ENCODE measurements at places on chromosomes 4 and X.
A peak's percentile ranks its signal among the peaks of the same experiment; 100 is the strongest.

DNA sequence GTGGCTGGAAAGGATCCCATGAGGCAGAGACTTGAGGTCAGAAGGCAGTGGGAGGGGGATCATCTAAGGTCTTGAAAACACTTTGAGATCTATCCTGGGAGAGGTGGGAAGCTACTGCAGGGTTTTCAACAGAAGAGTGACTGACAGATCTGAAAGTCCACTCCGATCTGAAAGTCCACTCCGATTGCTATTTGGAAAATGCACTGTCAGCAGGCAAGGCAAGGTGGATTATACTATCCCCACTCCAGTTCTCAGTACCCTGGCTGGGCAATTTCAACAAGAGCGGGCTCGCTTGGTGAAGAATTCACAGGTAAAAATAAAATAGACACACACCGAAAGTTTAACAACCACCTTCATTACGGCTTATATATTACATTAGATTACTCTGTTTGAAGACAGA, 42.3 kb upstream of the C1QTNF7 start:
- DNase-seq: no peak

DNA sequence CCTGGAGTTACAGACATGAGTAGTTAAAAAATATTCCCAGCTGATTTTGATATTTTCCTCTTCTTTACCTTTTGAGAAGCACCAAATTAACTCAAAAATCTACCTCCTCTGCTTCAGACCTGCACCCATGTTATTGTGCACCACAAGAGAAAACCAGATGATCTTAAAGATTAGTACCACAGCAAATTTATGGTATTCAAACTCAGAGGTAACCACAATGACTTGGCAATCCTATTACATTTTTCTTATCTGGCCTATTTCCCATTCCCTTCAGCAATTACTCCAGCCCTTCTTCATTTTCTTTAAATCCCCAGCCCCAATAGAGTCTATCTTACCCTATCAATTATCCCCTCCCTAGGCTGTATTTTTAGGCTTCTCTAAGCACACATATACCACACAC, 535.1 kb downstream of the FAT4 start:
- DNase-seq: no peak

GRCh38 chrX:2629316-2630007, 61.6 kb upstream of the CD99 start:
- no peak for DNase-seq

GRCh38 chrX:8345473-8345872, 119.2 kb upstream of the VCX3B start:
- no peak for DNase-seq

DNA sequence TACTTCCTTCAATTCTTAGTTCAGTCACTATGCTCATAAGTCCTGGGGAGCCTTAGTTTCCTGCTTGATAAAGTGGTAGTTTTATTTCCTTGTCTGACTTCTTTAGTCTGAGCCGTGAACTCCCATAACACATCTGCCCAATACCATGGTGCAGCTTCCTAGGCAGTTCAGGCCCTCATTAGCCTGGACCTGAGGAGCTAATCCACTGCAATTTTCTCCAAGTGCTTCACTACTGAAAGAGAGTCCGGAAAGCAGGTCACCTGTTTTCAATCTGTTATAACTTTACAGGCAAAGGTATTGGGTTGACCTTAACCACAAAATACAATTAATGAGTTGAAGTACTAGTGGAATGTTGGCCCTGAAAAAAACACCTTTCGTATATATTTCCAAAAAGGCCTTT, 245.4 kb upstream of the BOD1L1 start:
- DNase-seq: no peak

DNA sequence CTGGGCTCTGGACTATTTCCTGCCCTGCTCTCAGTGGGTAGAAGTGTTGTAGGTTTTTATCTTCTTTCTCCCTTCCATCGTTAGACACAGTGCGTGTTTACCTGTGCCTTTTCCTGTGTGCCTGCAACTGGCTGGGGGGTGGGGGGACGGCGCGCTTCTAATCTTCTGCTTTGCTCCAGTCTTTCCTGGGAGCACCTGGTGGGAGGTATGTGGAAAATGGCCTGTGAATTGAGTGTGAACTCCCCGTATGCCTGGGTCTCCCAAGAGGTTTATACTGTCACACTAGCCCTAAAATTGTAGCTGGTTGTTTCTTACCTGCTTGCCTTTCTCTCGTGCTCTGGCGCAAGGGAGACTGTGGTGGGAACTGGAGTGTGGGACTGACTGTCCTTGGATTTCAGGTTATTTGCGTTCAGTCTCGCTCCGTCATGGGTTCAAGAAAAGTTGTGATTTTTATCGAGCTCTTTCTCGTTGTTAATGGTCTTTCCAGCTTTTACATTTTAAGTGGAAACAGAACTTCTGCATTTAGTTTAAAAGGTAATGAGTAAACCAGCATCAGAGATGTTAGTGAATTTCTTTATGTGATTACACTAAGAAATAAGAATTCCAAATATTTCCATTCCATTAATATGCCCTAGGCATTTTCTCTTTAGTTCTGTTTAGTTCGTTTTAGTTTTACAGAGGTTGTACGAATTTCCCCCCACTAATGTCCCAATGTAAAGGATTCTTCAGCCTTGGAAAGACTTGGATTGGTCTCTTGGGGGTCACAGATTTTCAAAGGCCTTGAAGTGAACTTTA, 15.3 kb downstream of the MRPL1 start:
- DNase-seq: no peak

- DNase-seq: no peak
Measured at GRCh38 chr4:24845902-24846301, 50.5 kb downstream of the SOD3 start.

DNA sequence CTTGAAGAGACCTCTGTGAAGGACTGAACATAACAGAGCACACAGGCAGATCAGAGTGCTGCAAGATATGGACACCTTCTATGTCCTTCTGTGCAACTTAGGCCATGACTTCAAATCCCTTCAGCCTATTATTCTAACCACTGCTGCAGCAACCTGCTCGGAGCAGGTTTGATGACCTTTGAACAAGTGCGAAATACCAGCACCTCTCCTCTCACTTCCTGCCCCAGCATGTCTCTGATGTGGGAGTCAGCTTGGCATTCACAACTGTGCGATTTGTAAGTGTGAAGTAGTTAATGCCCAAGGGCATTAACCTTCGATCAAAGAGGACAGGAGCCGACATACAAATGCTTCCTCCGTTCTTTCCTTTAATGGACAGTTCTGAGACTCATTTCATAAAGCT, 1.6 kb upstream of the EXOC1 start:
- no peak for DNase-seq

DNA sequence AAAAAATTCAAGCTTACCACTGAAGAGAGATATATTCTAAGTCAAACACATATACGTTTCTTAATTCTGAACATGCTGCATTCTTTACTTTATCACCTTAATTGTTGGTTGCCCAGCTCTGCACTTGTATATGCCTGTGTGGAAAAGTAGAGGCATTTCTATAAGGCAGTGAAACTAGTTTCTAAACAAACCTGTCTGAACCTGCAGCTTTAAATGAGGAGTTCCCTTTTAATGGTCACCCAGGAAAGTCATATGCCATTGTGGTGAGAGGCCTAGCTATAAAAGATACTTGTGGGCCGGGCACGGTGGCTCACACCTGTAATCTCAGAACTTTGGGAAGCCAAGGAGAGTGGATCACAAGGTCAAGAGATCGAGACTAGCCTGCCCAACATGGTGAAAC, 147.4 kb upstream of the RXFP1 start:
- DNase-seq: no peak

DNA sequence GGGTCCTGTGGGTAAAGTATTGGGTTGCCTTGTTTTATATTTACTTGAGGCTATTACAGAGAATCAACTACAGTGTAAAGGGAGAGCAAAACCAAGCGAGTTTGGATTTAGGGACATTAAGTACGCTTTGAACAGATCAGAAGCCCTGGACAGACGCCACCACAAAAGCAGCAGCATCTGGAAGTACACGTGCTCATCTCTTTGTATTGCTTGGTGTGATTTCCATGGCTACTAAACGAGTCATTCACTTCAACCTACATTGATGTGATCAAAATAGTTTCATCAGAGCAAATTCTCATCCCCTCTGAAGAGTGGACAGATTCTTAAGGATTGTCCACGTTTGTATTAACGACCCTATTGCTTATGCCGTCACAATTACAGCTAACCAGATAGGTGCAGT, 85.1 kb downstream of the SORBS2 start:
- no peak for DNase-seq

GRCh38 chr4:117845270-117845669, 189.0 kb upstream of the NDST3 start:
- DNase-seq: no peak

DNA sequence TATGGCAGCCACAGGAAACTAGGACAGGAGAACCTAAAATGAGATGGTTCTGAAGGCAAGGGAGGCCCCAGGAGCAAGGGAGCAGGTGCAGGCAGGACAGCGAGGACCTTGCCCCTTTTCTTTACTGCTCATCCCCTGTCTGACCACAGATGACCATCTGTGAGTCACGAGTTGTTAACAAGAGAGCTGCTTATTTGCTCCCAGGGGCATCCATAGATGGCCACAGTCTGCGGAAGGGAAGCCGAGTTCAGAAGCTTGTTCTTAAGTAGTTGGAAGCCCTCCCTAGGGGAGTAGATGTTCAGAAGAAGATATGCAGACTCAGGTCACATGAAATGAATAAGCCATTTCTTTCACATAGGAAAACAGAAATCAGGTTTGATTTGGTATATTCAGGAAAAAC, 69.4 kb downstream of the EVC2 start:
- DNase-seq: no peak

DNA sequence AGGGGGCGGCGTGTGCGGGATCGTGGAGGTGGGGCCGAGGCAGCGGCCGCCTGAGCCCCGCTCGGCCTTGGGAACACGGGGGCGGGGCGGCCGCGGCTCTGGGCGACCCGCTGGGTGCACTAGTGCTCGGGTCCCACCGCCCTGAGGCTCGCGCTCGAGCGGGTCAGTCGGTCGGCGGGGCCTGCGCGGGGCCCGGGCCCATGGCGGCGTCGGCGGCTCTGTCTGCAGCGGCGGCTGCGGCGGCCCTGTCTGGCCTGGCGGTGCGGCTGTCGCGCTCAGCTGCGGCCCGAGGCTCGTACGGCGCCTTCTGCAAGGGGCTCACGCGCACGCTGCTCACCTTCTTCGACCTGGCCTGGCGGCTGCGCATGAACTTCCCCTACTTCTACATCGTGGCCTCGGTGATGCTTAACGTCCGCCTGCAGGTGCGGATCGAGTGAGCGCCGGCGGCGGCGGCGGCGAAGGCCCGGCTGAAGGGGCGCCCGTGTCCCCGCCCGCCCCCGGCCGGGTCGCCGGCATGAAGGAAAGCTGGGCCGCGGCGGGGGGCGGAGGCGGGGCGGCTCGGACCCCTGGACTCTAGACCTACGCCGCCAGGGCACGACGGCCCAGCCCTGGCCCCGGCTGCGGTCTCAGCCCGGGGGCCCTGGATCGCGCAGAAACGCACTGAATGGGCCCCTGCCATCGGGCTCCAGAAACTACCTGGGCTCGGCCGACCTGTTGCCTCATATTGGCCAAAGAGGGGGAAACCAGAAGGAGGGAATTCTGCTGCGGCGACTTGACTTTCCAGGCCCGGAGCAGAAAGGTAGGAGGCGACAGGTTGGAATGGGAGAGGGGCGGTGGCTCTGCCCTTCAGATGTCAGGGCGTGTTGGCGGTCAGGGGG, at the start of gene SMIM10L2A:
SMIM10L2A (plus strand) TSS at position 13 of the 878 bp plus-strand sequence; CDS start at position 201, 188 bp downstream.
- DNase-seq: no peak

DNA sequence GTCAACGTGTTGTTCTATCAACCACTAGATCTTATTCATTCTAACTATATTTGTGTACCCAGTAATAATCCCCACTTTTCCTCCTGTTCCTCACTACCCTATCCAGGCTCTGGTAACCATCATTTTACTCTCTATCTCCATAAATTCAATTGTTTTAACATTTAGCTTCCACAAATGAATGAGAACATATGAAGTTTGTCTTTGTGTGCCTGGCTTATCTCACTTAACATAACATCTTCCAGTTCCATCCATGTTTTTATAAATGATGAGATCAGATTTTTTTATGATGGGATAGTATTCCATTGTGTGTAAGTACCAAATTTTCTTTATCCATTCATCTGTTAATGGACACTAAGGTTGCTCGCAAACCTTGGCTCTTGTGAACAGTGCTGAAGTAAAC, 59.9 kb upstream of the IBSP start:
- no peak for DNase-seq

GRCh38 chrX:1163231-1163630, 49.2 kb downstream of the CRLF2 start:
- no peak for DNase-seq

DNA sequence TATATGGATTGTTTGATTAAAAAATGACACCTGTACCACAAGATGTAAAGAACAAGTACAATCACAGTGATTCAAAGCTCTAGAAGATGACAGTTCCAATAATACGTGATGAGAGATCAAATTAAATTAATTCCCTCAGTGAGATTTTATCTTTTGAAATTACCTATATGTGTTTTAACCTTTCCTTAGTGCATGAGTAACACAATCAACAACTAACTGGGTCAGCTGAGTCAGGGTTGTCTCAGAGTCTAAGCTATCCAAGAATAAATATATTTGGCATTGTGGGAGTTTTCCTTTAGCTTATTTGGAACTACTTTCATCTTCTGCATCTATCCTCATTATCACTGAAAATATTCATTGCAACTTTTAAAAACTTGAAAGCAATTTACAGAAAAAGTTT, 162.8 kb downstream of the WDFY3 start:
- DNase-seq: no peak

GRCh38 chr4:158599765-158600498, 71.8 kb downstream of the C4orf46 start:
- DNase-seq: no peak

GRCh38 chr4:139655116-139655515, 10.5 kb upstream of the MGST2 start:
- peak; percentile 32 for DNase-seq

GRCh38 chr4:85200106-85200505, 233.6 kb upstream of the WDFY3 start:
- DNase-seq: no peak

DNA sequence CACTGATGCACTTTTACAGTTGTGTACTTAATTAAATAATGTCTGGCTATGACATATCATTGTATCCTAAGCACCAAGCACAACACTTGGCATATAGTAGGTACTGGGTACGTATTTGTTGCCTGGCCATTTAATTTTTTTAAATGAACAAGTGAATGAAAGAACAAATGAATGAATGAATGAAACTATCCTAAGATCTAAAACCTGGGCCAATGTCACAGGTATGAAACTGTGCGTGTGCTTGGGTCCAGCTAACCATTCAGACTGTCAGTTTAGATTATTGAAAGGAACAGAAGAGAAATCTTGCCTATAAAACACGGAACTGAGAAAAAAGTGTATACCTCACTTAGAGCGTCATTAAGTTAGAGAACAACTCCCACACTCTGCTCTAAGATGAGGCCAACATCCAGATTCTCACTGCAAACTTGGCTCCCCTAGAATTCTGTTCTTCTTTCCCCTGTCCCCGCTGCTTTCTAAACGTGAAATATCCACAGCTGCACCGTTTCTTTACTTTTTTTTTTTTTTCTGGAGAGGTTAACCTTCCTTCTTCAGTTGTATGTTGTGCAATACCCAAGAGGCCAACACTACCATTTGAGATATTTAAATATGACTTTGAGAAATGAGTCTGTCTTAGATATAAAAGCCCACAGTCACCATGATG, 17.3 kb upstream of the SEL1L3 start:
- no peak for DNase-seq
